ENCODE measurements at places on chromosomes 4 and X. TPM values are rescaled to one million over a fixed set of nuclear protein-coding genes. Genes with fewer than 3 reads are reported as not detected.
A peak's percentile ranks its signal among the peaks of the same experiment; 100 is the strongest.

Gene SMIM10
- 9.8 TPM for polyA plus RNA-seq

Gene LIMCH1
- polyA plus RNA-seq: 120 TPM

- DNase-seq: no peak
These were observed 398.2 kb upstream of the LCORL start for GRCh38 chr4:18419780-18420179.

DNA sequence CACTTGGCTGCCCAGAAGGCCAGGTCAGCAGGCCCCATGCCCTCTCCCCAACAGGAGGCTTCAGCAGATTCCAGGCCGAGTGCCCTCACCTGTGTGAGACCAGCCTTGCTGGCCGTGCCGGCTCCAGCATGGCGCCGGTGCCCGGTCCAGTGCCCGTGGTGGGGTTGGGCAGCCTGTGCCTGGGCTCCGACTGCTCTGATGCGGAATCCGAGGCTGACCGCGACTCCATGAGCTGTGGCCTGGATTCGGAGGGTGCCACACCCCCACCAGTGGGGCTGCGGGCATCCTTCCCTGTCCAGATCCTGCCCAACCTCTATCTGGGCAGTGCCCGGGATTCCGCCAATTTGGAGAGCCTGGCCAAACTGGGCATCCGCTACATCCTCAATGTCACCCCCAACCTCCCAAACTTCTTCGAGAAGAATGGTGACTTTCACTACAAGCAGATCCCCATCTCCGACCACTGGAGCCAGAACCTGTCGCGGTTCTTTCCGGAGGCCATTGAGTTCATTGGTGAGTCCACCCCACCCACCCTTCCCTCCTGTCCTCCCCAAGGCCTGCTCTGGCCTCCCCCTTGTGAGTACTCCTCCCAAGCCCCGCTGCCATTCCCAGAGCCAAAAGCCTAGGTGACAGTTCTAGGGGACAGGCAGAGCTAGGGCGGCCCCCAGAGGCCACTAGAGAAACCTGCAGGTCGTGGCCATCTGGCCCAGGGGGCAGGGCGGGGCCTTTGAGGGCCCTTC is 2.3 kb downstream of the DUSP9 start:
- DNase-seq: no peak

DNA sequence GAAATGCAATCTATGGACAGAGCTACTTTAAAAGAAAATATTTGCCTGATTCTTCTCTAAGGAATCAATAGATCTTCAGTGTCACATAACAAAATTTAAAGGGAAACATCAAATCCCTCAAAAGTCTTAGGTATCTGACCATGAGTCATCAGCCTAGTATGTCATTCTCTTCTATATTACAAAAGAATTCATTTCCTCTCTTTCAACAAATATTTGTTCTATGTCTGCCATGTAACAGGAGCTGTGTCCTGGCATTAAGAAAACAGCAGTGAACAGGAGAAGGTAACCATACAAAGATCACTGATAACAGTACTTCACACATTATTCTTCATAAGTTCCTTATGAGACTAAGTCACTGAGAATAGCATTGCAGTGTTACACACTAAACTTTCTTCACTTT is 243.6 kb upstream of the DKK2 start:
- DNase-seq: no peak

Gene RBMXL3
- not detected for polyA plus RNA-seq

GRCh38 chr4:132614682-132615081 is 534.4 kb upstream of the PCDH10 start:
- DNase-seq: no peak

- DNase-seq: no peak
These were observed 5.1 kb downstream of the USP27X start for GRCh38 chrX:49884290-49884862.

DNA sequence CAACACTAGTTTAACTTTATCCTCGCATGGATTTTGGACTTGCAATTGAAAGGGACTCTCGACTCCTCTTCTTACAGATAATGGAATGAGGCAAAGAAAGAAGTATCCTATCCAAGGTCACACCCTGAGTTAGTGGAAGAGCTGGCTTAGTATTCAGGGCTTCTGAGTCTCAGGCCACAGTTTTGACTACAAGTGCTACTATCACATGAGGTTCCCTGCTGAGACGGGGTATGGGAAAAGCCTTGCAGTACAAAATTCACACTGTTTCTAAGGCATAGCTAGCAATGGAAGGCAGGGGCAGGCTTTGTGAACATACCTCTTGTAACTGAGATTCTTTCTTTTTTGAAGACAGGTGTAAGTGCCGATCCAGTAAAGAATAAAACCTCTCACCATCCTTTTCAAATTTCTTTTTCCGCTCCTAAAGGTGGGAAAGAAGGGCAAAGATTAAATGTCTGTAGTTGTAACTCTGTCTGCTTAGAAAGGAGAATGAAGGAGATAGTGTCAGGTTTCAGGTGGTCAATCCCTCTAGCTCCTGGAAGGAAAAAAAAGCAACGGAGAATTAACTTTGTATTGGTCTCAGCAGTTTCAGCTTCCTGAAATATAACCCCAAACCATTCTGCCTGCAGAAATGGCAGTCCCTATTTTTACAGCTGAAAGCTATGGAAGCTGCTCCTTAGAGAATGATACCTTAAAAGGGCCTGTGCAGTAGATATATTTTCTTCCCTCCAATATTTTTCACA is 199.0 kb downstream of the OPHN1 start:
- no peak for DNase-seq

DNA sequence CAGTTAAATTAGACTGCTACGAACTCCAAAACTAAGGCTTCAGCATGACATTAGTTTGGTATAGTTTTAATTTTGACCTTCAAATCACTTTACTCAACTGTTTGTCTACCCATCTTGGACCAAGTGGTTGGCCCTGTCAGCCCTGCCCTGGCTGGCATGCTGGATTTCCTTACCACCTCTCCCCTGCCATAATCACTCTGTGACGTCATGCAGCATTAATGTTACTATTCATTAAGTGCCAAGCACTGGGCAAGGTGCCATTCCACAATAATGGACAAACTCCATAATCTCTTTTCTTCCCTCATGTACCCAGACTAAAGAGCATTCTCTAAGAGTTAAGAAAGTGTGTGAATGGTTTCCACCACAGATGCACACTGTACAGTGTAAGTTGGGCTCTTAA is 277.0 kb upstream of the INTU start:
- no peak for DNase-seq

Gene PDGFC
- 88.7 TPM for polyA plus RNA-seq

- peak; percentile 29 for DNase-seq
These were observed at the start of gene BTC for GRCh38 chr4:74794382-74795010. BTC (minus strand) TSS chr4:74794523; CDS start chr4:74794325, 198 bp downstream.
